ENCODE measurements at places on chromosomes 3 and 15.

DNA sequence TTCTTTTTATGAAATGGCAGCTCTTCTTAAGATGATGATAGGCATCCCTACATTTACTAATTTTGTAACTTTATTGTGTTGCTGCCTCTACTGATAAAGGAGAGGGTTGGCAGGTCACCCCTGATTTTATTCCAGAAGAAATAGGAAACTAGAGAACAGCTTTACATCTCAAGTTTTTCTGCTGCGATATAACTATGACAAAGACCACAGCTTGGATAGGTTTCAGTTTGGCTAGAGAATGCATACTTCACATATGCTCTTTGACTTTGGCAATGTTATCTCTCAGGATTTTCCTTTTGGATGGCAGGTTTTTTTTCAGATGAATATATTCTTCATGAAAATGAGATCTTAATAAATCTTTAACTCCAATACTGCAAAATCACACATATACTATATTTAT is 395.3 kb upstream of the GOLIM4 start:
- DNase-seq, result no peak

GRCh38 chr3:194189243-194189791 is 53.4 kb downstream of the HES1 start:
- DNase-seq, result no peak

DNA sequence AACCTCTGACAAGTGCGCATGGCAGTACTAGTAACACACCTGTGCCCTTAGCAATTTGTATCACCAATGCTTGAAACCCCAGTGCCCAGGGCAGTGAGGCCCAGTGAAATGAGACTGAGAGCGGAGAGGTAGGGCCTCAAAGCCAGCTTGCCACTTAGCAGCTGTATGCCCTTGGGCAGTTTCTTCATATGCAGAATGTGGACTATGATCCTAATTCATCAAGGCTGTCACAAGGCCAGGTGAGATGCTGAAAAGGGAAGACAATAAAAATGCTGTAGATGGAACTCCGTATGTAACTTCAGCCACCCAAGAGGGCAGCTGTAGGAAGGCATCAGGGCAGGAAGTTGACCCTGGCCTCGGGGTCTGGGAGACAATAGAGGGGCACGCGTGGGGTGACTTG is 74.4 kb downstream of the KY start:
- no peak for DNase-seq

GRCh38 chr3:196619223-196619622 is 20.3 kb upstream of the NRROS start:
- no peak for DNase-seq

DNA sequence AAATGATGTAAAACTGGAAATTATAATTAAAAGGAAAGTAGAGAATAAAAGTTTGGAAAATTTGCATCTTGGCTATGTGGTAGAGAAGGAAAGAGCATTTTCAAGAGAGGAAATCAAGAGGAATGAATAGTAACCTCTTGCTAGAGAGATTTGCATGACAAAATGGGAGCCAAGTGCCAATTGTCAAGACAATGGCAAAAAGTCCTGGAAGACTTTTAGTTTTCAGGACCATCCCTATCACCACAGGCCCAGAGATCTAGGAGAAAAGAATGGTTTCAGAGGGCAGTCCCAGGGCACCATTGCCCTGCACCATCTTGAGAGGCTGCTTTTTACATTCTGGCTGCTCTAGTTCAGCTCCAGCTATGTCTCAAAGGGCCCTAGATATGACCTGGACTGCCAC is 1427.6 kb downstream of the ZPLD1 start:
- no peak for DNase-seq

DNA sequence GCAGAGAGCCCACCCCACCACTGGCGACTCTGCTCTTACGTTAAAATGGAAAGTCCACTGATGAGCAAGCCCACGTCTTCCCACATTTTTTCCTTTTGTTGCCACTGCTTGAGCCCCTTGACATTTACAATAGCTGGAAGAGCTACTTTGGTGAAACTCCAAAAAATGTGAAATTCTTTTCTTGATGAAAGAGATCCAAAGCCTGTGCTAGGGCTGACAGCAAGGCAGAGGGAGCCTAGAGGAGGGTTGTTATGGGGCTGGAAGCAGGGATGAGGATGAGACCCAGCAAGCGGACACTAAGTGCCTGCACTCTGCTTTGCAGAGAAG is 97.1 kb downstream of the CEMIP start:
- no peak for DNase-seq

GRCh38 chr15:46266661-46267060 is 631.8 kb downstream of the SQOR start:
- no peak for DNase-seq

DNA sequence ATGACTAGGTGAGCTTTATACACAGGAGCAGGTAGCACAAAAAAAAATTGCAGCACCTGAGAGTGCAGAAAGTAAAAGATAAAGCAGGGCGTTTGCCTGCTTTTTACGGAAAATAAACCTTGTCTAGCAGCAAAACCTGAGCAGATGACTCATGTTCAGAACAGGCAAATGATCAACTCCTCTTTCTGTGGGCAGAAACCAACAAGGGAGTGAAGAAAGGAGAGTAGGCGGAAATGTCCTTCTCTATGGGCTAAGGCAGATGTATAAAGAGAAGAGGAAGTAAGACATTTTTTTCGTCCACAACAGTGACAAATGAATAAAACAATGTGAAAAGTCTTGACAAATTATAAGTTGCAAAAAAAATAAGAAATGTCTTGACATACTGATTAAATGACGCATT is 24.5 kb upstream of the GMNC start:
- DNase-seq, result no peak

GRCh38 chr3:11661827-11662226 is 18.1 kb upstream of the VGLL4 start:
- DNase-seq, result no peak

DNA sequence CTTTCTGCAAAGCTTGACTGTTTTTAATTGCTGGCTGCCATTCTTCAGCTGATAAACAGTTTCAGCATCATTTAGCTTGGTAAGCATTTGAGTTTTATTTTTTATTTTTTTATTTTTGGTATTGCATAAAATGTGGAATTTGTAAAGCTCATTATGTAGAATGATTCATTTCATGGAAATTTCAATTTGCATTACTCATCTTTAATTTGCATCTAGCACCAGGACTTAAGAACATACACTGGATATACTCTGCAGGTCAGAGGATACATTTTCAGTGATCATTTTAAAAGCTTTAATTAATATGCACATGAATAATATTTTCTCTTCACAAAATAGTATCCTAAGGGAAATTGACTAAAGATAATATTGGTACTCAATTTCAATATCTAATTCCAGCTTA is 732.4 kb upstream of the BCHE start:
- DNase-seq, result no peak

- DNase-seq, result no peak
Observed at GRCh38 chr3:47163169-47164006, 525 bp downstream of the SETD2 start.

DNA sequence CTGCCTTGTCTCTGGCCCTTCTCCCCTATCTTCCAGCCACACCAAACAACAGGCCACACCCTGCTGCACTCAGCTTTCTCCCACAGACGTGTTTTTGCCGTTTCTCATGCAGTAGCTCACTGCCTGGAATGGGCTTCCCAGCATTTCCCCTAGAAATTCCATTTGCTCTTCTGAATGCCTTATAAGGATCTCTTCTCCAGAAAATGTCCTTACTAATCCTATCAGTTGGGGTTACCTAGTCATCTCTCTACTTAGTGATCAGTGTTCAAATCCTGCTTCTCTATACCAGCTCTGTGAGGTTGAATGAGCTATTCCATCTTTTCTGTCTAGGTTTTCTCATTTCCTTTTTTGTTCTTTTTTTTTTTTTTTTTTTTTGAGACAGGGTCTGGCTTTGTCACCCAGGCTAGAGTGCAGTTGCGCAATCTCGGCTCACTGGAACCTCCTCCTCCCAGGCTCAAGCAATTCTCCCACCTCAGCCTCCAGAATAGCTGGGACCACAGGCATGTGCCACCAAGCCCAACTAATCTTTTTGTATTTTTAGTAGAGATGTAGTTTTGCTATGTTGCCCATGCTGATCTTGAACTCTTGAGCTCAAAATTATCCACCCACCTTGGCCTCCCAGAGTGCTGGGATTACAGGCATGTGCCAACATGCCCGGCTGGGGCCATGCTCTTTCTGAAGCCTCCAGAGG is 98.2 kb upstream of the CHD2 start:
- no peak for DNase-seq

- no peak for DNase-seq
Observed at GRCh38 chr3:133478624-133479023, 78.8 kb downstream of the BFSP2 start.

GRCh38 chr3:4674216-4674615 is 181.1 kb downstream of the ITPR1 start:
- DNase-seq, result no peak

DNA sequence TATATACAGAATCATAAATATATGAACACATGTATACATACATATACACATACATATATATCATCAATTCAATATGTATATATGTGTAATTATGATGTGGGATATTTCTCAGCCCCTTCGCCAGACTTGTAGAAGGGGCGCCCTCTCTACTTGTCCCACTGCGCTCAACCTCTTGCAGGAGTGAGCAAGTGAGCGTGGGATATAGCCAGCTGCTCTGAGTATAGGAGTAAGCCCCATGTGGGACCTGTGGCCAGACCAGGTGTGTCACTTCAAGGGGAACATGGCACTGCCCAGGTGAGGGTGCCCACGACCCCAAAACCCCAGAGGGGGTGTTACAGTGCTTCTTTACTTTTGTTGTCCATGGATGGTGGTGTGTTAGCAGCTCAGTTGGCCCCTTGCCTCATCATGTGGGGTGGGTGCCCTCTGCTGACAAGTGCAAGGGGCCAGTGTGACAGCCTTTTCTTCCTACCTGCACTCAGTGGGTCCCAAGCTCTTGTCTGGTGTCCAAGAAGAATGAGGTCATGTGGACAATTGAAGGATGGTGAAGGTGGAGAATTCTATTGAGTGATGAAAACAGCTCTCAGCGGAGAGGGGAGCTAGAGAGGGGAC is 304.1 kb downstream of the UNC13C start:
- DNase-seq, result no peak

- DNase-seq, result no peak
Observed at GRCh38 chr15:96166223-96167200, 164.0 kb upstream of the NR2F2 start.

- DNase-seq, result no peak
Observed at GRCh38 chr15:57500979-57501576, 90.6 kb upstream of the MYZAP start.

- no peak for DNase-seq
Observed at GRCh38 chr3:154135511-154136173, 14.5 kb downstream of the ARHGEF26 start.

DNA sequence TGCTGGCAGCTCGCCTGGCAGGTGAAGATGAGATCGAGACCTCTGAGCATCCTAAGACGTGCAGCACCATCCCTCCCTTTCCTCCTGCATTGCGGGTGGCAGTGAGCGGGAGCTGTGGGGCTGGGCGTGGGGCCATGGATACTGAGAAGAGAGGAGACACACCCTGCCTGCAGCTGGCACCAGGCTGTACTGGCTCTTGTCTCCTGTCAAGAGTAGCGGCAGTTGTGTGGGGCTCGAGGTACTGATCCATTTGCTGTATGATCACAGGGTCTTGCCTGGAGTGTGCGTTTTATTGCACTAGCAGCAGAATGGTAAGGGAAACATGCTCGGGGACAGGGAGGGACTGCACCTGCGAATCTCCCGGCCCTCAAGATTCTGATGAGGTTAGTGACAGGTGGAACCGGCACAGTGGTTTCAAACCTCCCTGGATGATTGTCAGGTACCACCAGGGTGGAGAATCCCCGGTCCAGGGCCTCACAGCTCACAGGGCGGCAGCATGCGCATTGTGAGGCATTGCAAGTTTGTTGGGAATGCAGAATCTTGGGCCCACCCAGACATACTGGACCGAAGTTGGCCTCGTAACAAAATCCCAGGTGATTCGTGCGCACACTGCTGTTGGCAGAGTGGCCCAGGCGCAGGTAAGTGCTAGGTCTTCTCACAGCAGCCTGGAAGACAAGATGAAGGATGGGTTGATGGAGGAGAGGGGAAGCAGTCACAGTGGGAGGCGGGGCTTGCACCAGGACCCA is 14.1 kb downstream of the SYNM start:
- DNase-seq, result no peak

GRCh38 chr3:119140466-119140865 is 5.5 kb upstream of the TEX55 start:
- DNase-seq, result no peak

DNA sequence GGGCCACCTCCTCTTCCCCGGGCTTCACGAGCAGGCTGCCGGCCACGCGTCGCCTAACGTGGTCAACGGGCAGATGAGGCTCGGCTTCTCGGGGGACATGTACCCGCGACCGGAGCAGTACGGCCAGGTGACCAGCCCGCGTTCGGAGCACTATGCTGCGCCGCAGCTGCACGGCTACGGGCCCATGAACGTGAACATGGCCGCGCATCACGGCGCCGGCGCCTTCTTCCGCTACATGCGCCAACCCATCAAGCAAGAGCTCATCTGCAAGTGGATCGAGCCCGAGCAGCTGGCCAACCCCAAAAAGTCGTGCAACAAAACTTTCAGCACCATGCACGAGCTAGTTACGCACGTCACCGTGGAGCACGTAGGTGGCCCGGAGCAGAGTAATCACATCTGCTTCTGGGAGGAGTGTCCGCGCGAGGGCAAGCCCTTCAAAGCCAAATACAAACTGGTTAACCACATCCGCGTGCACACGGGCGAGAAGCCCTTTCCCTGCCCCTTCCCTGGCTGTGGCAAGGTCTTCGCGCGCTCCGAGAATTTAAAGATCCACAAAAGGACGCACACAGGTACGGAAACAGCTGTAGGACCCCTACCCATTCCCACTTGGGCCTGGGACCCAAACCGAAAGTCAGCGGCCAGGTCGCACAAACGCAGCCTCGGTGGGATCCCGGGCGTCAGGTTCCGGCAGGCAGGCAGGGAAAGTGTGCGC is 1.5 kb downstream of the ZIC1 start:
- DNase-seq, result no peak

GRCh38 chr3:9700536-9700935 is 3.1 kb upstream of the CPNE9 start:
- DNase-seq, result no peak

- DNase-seq, result no peak
Observed at GRCh38 chr3:74127256-74127655, 487.2 kb downstream of the CNTN3 start.

GRCh38 chr3:131328721-131329120 is 52.9 kb upstream of the NUDT16 start:
- no peak for DNase-seq

GRCh38 chr3:195033531-195034091 is 237.3 kb downstream of the XXYLT1 start:
- DNase-seq, result no peak

DNA sequence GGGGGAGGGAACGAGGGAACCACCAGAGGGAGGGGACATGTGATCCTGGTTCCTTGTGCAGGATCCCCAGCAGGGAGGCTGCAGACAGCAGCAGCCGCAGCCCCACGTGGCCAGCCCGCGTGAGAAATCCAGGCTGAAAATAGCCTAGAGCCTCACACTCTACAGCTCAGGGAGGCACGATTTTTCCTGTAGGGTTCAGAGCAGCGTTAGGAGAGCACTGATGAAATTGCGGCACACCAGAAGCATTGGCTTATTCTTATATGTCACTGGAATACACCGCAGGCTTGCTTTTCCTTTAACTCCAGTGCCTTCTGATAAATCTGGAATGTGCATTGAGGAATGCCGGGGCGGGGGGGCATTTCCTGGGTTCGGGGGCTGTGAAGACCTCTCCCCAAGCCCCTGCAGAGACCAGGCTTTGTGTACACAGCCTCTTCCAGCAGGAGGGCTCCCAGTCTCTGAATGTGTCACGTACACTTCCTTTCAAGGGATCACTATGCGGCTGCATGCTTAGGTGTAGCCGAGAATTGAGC is 193.0 kb downstream of the ATP10A start:
- DNase-seq, result no peak
